ENCODE measurements at places on chromosomes 1 and 21.

DNA sequence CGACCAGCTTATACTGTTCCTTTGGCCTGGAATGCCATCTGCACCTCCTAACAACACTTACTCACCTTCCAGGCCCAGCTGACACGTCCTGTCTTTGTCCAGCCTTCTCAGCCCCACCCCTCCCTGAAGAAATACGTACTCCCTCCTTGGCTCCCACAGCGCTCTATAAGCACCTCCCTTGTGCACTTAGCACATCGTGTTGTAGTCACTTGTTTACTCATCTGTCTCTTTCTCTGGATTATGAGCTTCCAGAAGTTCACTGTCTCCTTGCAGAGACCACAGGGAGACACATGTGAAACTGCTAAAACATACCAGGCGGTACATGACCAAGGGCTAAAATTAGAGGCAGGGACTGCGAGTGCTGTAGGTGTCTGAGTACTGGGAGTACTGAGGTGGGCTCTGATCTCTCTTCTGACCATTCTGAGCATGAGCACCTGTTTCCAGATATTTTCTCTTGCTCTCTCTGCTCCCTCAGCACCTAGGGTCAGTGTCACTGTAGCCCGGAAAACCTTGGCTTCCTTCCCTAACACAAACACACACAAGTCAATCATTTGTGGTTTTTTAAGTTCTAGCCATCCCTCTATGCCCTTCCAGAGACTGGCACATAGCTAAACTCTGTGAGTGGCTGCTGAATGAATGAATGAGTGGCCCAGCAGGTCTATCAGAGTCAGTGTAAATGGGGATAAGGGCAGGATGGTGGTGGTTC is 5.1 kb downstream of the DCST1 start:
- DNase-seq: no peak

DNA sequence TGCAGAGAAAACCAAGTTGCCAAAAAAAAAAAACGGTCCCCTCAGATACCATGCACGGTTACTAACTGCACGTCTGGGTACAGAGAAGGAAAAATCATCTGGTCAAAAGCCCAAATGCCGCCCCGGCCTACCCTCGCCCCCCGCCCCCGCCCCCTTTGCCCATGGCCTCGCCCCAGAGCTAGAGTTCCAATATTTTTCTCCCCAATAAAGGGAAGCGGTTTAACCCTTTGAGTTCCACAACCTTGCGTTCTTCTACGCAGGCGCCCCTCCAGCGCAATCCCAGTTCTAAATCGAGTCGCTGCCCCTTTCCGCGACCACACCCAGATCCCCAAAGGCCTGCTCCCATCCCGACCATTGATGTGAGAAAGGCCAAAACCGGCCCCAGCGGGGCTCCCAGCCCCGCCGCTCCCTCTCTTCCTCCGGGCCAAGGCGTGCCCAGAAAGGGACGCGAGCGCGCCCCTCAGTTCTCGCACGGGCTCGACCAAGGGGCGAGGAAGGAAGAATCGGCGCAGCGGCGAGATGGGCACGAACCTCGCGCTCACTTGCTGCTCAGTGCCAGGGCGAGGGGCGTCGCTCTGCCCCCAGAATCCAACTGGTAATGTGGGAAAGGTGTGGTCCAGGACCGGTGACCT is 797 bp downstream of the WDR47 start:
- no peak for DNase-seq

- DNase-seq: no peak
These were observed 12.0 kb upstream of the MX2 start for GRCh38 chr21:41349619-41350390.

- no peak for DNase-seq
These were observed 20.0 kb upstream of the EPHA2 start for GRCh38 chr1:16175610-16176553.

- no peak for DNase-seq
These were observed 208.9 kb upstream of the POGK start for GRCh38 chr1:166630369-166630768.

DNA sequence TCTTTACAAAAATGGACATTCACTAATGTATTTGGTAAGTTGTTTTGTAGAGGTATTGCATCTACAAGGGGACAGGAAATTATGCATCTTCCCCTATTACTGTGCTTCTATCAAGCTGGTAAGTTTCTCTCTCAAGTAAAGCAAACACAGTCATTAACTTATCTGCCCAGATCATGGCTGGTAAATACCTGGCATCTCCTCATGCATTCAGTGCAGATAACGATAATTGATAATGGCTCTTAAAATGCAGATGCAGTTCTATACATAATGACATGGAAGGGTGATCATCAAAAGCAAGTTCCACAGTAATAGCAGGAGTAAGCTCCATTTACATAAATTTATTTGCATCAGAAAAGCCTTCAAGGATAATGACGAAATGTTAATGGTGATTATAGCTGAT is 122.4 kb downstream of the SIPA1L2 start:
- DNase-seq: no peak

DNA sequence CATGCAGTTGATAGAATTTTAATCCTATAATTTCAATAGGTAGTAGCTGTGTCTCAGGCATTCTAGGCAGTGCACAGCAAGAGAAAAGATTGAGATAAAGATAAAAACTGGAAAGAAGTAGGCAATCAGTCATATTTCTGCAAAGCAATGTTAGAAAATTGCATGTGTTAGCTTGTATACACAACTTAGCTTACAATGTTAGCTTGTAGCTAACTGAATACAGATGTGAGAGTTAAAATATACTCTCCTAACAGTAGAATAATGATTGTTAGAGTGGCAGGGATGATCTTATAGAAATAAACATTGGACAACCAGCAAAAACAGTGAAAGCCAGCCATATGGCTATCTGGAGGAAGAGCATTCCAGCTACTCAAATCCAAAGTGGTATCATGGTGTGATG is 29.0 kb downstream of the PTPRC start:
- DNase-seq: no peak

DNA sequence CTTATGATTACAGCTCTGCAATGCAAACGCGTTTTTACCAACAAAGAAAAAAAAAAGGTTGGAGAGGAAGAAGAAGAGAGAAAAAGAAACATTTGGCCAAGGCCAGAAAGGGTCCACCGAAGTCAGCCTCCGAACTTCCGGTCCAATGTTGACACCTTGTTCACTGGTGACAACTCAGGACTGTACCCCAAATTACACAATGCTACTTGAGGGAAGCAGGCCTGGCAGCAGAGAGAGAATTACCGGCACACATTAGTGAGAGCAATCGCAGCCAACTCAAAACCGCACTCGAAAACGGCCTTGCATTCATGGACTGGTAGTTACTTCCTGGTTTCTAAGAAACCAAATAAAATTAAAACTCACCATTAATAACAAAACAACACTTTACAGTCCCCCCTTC is 652.5 kb downstream of the KIF26B start:
- no peak for DNase-seq

DNA sequence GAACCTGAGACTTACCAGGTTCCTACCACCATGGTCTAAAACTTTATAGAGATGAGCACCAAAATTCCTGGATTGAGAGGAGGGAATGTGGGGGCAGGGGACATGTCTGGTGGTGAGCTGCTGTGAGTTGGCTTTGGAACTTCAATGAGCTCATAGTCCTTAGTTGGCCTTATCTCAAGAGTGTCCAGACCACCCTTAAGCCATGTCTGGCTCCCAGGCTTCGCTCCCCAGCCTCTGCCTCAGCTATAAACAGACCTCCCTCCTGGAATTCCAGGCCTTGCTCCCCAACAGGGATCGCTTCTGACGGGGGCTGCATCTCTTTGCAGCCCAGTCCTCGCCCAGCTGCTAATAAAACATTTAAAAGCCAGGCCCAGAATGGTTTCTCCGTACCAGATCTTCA is 19.5 kb downstream of the ATF3 start:
- no peak for DNase-seq

DNA sequence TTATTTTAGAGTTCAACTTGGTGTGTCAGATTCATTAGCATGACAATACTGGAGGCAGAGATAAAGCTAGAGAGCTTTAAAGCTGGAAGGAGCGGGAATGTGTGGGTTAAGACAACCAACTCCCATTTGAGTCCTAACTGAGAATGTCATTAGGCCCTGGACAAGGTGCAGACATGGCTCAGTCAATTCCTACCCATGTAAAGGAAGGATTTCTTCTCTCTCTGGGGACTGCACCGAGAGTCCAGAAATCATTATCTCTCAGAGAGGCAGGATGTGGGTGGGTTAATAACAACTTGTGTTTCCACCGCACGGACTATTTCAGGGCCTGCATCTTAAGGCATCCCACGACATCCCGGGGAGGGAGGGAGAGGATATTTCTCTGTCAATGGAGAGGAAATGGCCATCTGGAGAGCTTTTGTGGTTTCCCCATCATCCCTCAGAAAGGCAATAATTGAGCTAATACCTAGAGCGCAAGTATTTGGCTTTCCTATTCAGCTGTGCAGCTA is 46.7 kb upstream of the SARS1 start:
- no peak for DNase-seq

DNA sequence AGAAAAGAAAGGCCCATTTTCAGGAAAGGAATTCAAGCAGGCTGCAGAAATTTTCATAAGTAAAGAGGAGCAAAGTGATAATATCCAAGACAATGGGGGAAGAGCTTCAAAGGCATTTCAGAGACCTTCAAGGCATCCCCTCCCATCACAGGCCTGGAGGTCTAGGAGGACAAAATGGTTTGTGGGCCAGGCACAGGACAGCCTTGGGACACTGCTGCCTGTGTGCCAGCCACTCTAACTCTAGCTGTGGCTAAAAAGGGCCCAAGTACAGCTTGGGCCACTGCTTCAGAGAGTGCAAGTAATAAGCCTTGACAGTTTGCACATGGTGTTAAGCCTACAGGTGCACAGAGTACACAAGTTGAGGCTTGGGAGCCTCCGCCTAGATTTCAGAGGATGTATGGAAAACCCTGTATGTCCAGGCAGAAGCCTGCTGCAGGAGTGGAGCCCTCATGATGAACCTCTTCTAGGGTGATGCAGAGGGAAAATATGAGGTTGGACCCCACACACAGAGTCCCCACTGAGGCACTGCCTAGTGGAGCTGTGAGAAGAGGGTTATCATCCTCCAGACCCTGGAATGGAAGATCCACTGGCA is 51.8 kb upstream of the ZSWIM5 start:
- no peak for DNase-seq

- DNase-seq: no peak
These were observed 9.3 kb upstream of the S100A10 start for GRCh38 chr1:152002960-152003359.

- no peak for DNase-seq
These were observed 50.8 kb downstream of the CRP start for GRCh38 chr1:159663552-159663951.

- no peak for DNase-seq
These were observed 61.4 kb downstream of the EIF2B3 start for GRCh38 chr1:44924835-44925464.

GRCh38 chr1:159936273-159936904 is 9.0 kb downstream of the IGSF9 start:
- DNase-seq: peak; percentile 85

GRCh38 chr1:6083801-6084446 is 38.2 kb downstream of the KCNAB2 start:
- DNase-seq: no peak

DNA sequence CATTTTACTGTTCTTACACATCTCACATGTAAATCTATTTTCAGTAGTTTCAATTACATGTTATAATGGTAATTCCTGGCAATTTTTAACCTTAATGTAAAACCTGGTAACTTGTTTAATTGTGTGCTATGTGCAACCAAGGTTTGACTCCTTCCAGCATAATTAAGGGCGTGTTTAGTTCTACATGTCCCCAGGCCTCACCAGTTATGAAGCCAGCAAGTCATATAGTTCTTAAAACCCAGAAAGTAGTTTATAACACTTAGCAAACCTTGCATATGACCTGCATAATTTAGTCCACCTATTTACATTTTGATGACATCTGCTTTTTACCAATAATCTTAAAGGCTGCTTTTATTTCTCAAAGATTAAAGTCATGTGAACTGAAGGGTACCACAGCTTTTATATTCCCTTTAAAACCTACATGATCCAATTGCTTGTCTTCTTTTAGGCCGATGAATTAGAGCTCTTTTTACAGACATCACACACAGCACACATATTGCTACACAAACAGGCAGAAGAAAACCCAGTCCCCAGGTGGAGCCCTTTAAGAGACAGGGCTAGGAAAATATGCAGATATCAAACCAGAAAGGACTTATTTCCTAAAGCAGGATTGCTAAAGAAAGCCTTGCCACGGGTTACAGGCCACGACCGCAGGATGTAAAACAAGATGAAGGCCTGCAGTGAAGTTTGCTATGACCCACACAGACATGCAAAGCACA is 23.2 kb upstream of the SYCP1 start:
- no peak for DNase-seq
